ENCODE measurements at places on chromosomes 3 and 15. TPM values are rescaled to one million over a fixed set of nuclear protein-coding genes. Genes with fewer than 3 reads are reported as not detected.

CYP1A1 gene
- total RNA-seq = 2.2 TPM

ARGFX gene
- total RNA-seq = not detected

CNTN4 gene
- total RNA-seq = not detected

GRCh38 chr15:79222808-79223207, 59.7 kb upstream of the ANKRD34C start:
- DNase-seq = no peak

DNA sequence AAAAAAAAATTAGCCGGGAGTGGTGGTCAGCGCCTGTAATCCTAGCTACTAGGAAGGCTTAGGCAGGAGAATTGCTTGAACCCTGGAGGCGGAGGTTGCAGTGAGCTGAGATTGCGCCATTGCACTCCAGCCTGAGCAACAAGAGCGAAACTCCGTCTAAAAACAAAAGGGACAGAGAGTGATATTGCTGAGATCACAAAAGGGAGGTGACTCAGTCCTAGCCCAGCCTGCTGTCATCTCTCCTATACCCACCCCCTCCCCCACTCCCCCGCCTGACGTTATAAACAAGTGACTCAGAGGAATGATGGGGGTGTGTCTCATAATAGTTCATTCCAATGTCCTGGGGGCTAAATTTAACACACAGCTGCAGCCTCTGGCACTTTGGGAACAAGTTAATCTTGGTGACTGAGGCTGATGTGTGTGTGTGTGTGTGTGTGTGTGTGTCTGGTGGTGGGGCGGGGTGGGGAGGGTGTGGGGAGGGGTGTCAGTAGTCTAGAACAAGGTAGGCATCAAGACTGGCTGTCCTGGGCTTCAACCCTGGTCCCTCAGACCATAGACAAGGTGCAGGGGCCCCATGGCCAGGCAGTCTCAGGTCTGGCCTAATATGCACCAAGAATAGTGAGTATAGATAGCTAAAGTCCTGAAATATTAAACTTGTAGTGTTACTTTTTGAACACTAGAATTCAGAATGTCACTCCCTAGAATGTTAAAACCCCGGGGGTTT, 1.3 kb upstream of the KLHL40 start:
- no peak for DNase-seq

GRCh38 chr3:183312433-183312832, 59.4 kb downstream of the B3GNT5 start:
- DNase-seq = no peak

GOLGA8S gene
- 0.20 TPM for total RNA-seq

- DNase-seq = no peak
These were observed 3.6 kb upstream of the SHC4 start for GRCh38 chr15:48967336-48967735.

DNA sequence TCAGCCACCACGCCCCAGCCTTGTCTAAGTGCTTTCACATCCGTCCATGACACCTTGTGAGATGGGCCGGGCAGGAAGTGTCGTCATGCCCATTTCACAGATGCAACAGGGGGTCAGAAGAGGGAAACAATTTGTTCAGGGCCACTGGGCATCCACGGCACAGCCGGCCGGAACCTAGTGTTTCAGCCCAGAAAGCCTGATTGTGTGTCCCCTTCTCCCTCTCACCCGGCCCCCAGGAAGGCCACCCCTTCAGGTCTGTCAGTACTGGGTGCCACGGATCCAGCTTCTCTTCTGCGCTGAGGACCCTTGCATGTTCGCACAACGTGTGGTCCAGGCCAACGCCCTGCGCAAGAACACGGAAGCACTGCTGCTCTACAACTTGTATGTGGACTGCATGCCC, 15.8 kb downstream of the DNAH1 start:
- no peak for DNase-seq

DNA sequence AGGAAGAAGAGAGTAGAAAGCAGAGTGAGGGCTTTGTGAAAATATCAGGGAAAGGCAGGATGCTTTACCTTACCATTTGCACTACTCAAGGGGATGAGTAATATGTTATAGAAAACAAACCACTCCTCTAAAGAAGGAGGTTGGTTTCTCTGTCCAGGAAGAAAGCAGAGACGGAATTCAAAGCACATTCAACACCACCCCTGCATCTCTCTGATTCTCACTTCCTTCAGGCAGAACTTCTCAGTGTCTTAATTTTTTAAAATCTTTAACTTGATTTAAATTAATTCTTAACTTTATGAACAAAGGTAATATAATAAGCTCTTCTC, 82.4 kb downstream of the NR2F2 start:
- no peak for DNase-seq

HYKK gene
- total RNA-seq = 3.7 TPM

GRCh38 chr15:53836618-53837017, 77.2 kb upstream of the WDR72 start:
- DNase-seq = no peak

DNA sequence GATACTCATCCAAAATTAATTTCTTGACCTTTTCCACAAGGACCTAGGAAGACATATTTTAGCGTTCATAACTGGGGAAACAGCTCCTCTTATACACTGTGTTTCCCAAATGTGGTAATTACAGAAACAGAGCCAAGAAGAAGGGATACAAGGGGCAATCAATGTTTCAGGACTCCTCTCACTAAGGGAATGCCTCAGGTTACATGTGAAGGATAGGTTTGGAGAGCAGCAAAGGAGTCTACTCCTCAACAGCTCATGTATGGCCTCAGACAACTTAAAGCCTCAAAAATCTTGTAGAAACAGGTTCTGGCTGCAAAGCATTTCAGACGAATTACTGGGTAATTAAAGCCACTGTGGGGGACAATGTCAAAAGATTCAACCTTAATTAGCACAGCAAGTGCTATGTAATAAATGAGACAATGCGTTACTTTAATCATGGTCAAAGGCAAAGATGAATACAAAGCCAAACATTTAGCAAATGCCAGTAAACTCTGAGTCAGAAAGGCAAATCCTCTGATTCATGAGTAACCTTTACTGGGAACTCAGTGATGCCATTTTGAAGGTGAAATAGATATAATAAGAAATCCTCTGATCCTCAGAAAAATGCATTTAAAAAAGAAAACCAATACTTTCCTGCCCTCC, 1111.2 kb downstream of the TUSC7 start:
- no peak for DNase-seq

DNA sequence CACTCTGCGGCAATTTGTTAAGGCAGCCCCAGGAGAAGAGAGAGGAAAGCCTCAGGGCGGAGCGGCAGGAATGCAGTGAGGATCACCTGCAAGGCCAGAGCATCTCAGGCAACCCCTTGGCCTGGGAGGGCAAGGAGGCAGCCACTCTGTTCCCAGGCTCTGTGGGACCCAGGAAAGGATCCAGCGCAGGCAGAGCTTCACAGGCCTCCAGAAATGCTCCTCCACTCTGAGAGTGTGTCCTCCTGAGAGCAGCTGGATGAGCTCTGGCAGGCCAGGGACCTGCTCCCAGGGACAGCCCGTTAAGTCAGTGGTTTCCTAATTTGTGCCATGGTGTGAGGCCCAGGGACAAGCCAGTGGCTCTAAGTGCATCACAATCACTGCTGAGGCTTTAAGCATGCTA, 35.2 kb downstream of the RAB6B start:
- no peak for DNase-seq

DNA sequence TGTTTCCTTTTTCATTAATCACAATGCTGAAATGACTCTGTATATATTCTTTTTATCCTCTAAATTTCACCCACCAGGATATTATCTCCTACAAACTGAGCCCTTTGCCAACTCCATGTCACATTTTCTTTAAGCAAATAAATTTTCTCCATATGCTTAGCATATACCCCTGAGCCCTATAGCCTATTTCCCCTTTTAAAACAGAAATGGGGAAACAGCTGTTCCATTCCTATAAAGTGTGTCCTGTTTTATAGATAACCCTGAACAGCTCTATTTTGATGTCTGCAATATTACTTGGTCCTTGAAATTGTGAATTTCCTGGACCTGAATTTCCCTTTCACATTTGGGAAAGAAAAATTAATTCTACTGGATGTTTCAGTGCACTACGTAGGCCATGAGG, 15.6 kb upstream of the FILIP1L start:
- DNase-seq = no peak

GRCh38 chr15:83278191-83278590, 6.3 kb downstream of the BNC1 start:
- no peak for DNase-seq

A4GNT gene
- not detected for total RNA-seq

GRCh38 chr3:112466020-112466419, 33.3 kb downstream of the BTLA start:
- no peak for DNase-seq

PAQR5 gene
- total RNA-seq = not detected

GRCh38 chr3:52026041-52026440, 30.3 kb downstream of the DUSP7 start:
- DNase-seq = no peak

All from activated CD4-positive, alpha-beta T cell treated with anti-CD3 and anti-CD28 coated beads, Interleukin-2, amount 10 ng/mL, durations not matched to agents 7 days and 5 days (primary cell).